Cortex of kidney (tissue), 1 donor: ENCODE measurements at places on chromosomes 13 and 19.

- DNase-seq, result no peak
Observed at GRCh38 chr13:45047394-45048310, 58.3 kb downstream of the GPALPP1 start.

DNA sequence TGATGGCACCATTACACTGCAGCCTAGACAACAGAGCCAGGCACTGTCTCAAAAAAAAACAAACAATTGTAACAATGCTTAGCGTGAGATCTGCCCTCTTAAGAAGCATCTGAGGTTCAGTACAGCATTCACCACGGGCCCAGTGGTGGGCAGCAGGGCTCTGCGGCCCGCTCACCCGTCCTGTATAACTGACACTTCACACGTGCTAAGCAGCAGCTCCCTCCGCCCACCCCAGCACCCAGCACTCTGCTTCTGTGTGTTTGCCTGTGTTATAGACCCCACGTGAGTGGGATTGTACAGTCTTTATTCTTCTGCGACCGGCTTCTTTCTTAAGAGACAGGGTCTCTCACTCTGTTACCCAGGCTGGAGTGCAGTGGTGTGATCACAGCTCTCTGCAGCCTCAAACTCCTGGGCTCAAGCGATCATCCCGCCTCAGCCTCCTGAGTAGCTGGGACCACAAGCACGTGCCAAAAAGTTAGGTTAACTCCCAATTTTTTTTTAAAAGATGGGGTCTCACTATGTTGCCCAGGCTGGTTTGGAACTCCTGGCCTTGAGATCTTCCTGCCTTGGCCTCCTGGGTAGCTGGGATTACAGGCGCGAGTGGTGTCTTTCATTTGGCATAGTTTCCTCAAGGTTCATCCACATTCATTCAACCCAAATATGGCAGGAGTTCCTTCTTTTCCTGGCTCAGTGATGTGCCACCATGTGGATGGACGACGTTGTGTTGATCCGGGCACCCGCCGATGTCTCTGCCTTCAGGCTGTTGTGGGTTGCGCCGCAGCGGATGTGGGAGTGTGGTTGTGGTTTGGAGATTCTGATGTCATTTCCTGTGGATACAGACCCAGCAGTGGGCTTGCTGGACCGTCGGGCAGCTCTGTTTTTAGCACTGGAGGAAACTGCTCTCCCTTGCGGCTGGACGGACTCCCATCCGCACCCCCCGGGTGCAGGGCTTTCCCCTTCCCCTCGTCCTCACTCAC, 170.0 kb downstream of the KDM4B start:
- DNase-seq, result no peak

DNA sequence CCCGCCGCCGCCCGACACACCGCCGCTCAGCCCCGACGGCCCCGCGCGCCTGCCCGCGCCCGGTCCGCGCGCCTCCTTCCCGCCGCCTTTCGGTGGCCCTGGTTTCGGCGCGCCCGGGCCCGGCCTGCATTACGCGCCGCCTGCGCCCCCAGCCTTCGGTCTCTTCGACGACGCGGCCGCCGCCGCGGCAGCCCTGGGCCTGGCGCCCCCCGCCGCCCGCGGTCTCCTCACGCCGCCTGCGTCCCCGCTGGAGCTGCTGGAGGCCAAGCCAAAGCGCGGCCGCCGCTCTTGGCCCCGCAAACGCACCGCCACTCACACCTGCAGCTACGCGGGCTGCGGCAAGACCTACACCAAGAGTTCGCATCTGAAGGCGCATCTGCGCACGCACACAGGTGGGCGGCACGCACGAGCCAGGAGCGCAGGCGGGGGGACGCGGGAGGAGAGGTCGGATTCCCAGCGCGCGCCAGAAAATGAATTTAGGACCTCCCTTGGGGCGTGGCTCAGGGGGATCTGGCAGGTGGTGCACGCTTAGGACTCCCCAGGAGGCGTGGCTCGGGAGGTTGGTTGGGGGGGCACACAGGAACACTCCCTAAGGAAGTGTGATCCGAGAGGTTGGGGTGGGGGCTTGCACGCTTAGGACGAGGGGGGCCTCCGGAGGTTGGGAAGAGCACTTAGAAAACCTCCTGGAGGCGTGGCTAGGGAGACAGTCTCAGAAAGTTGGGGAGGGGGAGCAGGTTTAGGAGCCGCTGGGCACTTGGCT, 1.2 kb downstream of the KLF2 start:
- DNase-seq, result no peak

- no peak for DNase-seq
Observed at GRCh38 chr13:20519875-20520274, 5.8 kb downstream of the CRYL1 start.

DNA sequence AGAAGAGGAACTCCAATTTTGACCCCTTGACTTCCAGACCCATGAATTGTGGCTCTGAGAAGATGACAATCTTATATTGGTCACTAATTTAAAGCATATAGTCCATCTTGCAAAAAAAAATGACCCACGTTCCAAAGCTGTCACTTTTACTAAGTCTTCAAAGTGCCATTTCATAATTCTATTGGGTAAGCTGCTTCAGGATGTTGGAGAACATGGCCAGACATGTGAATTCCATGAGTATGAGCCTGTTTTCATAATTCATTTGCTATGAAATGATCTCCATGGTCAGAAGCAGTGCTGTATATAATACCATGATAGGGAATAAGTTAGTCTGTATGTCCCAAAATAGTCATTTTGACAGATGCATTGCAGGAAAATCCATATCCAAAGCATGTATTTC, 1787.3 kb downstream of the SLITRK5 start:
- DNase-seq, result no peak

GRCh38 chr19:55598034-55598433, 1.3 kb downstream of the FIZ1 start:
- DNase-seq, result no peak

- DNase-seq, result no peak
Observed at GRCh38 chr13:26864576-26864975, 104.0 kb upstream of the GPR12 start.

- DNase-seq, result no peak
Observed at GRCh38 chr19:16066611-16067104, 9.6 kb upstream of the TPM4 start.

DNA sequence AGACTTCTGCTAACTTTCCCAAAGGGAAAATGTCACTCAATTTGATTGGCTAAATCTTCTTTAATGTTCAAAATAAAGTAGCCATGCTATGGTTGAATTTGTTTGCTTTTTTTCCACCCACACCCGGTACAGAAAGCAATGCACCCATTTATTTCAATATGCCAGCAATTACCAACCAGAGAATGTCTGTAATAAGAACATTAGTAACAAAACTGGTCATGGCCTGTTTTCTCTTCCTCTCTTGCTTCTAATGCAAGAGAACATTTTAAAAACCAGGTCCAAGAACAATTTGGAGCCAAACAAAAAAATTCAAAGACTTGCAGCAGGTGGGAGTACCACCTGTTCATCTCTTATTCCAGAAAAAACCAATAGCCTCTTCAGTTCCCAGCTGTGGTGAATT, 1108.8 kb upstream of the PCDH20 start:
- no peak for DNase-seq

DNA sequence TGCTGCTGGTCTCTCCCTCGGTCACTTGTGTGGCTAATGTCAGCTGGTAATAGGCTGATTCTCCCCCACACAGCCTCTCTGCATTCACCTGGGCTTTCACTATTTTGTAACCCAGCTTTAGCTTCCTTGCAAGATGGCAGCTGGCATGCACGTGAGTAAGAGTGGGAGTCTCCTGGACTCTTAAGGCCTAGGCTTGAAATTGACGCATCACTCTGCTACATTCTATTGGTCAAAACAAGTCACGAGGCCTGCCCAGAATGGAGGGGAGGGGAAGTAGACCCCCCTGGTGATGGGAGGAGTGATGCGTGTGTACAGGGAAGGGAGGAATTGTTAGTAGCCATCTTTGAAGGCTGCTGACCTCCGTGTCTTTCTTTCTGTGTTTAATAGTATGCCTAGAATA, 24.9 kb upstream of the PNMA8B start:
- no peak for DNase-seq

GRCh38 chr13:112966776-112967175, 2.2 kb upstream of the MCF2L start:
- no peak for DNase-seq

DNA sequence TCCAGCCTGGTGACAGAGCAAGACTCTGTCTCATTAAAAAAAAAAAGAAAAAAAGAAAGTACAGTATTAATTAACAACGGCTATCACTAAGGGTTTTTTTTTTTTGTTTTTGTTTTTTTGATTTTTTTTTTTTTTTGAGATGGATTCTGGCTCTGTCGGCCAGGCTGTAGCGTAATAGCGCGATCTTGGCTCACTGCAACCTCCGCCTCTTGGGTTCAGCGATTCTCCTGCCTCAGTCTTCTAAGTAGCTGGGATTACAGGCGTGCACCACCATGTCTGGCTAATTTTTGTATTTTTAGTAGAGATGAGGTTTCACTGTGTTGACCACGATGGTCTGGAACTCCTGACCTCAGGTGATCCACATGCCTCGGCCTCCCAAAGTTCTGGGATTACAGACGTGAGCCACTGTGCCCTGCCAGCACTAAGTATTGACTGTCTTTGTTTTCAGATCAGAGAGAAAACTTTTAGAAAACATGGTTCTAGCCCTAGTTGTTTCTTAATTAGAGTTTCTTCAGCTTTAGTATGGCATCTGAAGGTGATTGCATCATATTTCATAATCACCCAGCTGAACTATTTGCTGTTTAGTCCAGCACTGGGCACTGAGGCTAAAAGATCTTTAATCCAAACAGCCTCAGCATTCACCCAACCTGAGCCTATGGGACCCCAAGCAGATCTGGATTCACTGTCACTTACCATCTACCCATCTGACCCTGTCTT, 2.7 kb upstream of the GATAD2A start:
- no peak for DNase-seq

GRCh38 chr19:2249880-2250765, 1.0 kb downstream of the AMH start:
- DNase-seq, result no peak

DNA sequence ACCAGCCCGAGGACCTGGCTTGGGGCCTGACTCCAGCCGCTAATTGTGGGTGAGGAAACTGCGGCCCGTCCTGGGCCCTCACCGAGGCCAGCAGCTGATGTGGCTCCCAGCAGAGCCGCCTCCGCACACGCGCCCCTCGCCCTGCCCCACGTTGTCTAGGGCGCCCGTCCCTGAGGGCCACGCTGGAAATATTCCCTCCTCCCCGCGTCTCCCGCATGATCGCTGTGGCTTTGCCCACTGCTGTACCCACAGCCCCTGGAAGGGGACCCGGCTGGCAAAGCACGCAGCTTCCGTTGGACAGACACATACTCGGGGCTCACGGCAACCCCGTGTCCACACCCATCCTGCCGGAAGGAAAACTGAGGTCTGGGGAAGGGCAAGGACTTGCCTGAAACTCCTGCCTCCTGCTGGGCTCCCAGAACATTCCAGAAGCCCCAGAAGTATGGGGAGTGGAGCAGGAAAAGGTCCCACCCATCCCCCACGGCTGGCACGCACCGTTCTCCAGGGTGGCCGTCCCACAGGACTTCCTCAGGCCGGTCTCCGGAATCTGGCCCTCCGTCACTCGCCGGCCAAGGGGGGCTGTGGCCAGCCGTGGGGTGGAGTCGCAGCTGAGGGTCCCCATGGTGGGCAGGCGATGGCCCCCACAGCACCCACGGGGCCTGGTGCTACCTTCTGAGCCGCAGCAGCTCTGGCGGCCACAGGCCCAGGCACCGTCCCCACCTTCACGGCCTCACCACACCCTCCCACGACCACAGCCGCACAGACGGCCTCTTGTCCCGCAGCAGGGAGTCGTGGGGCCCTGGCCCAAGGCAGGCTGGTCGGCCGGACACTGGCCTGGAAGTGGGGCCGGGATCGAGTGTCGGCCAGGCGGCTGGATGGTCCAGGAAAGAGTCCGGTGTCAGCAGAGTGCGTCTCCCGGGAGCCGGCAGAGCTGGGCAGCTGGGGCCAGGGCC, 13.6 kb upstream of the SHC2 start:
- DNase-seq, result no peak

GRCh38 chr19:47781590-47782262, 3.2 kb downstream of the SELENOW start:
- DNase-seq, result no peak

- no peak for DNase-seq
Observed at GRCh38 chr13:83907196-83907989, 25.1 kb upstream of the SLITRK1 start.

GRCh38 chr13:24129914-24130774, 30.4 kb upstream of the SPATA13 start:
- DNase-seq, result no peak

DNA sequence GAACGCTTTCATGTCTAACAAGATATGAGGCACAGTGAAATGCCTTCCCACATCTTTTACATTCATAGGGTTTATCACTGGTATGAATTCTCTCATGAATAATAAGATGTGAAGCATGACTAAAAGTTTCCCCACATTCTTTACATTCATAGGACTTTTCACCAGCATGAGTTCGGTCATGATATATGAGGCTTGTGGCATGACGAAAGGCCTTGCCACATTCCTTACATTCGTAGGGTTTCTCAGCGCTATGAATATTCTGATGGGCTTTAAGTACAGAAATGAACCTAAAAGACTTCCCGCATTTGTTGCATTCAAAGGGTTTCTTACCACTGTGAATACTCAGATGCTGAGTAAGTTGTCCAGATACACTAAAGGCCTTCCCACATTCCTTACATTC, 21.3 kb downstream of the ZNF607 start:
- DNase-seq, result no peak

DNA sequence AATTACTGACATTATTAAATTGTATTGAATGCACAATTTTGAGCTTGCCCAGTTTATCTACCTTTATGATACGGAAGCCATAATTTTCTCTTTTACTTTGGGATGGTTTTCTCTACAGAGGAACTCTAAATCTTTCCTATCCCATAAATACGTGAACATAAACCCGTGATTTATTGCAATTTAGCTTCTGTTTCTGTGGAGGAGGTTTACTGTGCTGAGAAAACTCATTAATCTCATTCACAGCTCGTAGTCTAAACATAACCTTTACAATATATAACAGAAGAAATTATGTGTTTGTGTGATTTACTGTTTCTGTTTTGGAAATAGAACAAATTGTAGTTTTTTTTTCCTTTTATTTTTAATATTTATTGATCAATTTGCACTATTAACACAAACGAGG, 207.1 kb upstream of the PCDH9 start:
- DNase-seq, result no peak

- no peak for DNase-seq
Observed at GRCh38 chr13:71828117-71828516, 38.9 kb downstream of the DACH1 start.

GRCh38 chr13:25963674-25964073, 88.1 kb downstream of the SHISA2 start:
- no peak for DNase-seq

- DNase-seq, result no peak
Observed at GRCh38 chr19:30711296-30711695, 339.1 kb downstream of the ZNF536 start.

DNA sequence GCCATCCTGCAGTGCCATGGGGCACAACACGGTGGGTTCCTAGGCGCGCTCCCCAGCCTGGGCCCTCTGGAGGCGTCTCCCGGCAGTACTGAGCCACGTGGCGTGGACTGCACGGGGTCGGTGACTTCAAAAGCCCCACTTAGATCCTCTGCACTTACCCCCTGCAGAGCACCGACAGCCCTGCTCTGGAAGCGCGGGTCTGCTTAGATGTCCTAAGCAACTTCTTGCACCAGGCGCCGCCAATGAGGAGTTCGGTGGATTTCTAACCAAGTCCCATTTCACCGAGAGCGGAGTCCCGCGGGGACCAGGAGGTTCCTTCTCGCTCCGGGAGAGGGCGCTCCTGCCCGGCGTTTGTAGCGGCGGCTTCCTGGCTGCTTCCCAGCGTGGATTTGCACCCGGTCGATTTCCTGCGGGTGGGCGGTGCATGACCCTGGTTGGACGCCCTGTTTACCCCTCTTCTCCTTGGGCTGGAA, 25.2 kb upstream of the ZNF845 start:
- DNase-seq, result no peak

- DNase-seq, result no peak
Observed at GRCh38 chr13:108560093-108560492, 69.3 kb upstream of the MYO16 start.
